Left renal cortex interstitium (tissue), 4 donors: ENCODE measurements at places on chromosomes 12 and 14. TPM values are rescaled to one million over a fixed set of nuclear protein-coding genes. Genes with fewer than 3 reads are reported as not detected.
A peak's percentile ranks its signal among the peaks of the same experiment; 100 is the strongest.

DNA sequence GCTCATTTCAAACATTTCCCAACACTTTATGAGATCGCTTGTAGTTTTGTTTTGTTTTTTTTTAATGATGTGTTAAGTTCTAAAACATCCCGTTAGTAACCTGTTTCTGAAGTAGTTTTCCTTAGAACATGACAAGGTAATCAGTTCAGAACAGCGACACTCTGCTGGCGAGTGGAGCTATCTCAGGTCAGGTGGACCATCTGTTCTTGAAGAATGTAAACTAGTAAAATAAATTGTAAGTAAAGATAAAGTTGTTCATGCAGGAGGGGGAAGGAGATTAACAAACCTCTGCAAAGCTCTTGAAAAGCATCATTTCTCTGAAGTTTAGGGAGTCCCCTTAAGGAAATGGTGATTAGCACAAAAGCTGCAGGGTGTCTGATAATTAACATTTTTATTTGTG is 71.9 kb upstream of the DACT1 start:
- DNase-seq: no peak

The RAD51B gene
- 10.9 TPM for polyA plus RNA-seq

DNA sequence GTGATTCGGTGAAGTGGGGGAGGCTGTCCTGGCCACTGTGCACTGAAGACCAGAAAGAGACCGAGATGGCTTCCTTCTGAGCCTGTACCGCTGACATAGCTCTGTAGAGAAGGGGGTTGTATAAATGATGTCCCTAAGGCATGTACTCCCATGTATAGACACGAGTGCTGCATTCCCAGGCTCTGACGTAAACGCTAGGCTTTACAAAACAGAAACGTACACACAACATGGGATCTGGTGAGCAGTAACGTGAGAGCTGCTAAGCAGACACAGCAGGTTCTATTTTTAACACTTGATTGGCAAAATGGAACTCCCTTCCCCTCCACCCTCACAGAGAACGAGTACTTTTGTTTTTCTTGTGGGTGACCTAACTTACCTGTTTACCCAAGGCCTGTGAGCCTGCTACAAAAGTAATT is 35.9 kb downstream of the ACADS start:
- DNase-seq: peak; percentile 78

The AQP2 gene
- polyA plus RNA-seq: 113 TPM

GRCh38 chr12:77232045-77232444 is 166.7 kb upstream of the E2F7 start:
- DNase-seq: no peak

- DNase-seq: no peak
Observed at GRCh38 chr14:68139431-68140075, 320.0 kb downstream of the RAD51B start.

GRCh38 chr14:72610831-72611200 is 283.1 kb downstream of the DPF3 start:
- DNase-seq: no peak

DNA sequence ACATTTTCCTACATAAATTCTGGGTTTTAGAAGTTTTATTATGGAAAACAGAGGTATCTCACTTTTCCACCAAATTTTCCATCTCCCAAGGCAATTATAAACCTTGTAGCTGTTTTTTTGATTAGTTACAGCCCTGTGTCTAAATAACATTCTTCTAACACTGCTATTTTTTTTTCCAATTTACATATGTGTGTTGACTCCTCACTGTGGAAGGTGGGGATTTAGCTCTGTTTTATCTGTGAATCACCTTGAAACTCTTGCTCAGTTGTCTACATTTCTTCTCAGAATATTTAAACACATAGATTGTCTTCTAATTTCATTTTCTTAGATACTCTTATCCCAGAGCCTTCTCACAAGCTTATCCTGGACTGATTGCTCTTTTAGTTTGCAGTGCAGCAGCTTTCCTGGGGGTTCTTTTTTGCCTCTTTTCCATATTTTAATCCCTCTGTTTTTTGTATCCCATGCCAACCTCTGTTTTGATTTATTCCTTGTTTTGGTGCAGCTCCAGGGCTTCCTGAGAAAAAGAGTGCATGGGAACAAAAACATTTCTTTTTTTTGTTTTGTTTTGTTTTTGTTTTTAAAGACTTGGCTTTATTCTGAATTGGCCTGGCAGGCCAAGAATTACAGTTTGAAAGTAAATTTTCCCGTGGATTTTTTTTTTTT is 36.7 kb downstream of the TBC1D15 start:
- DNase-seq: no peak

The RNASE2 gene
- polyA plus RNA-seq: 1.3 TPM

- DNase-seq: no peak
Observed at GRCh38 chr12:131832321-131833231, 4.4 kb downstream of the MMP17 start.

DNA sequence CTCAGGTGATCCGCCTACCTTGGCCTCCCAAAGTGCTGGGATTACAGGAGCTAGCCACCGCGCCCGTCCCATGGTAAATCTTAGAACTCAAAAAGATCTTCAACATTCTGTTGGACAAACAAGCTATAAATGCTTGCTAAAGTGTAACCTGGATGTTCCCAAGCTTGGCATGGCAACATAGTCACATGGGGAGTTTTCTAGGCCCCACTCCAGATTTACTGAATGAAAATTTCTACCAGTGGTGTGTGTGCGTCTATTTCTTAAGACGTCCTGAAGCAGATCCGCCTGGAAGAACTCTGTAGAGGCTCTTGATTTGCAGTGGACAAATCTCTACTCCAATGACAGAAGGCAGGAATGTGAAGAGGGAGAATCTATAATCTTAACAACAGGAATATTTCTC is 59.9 kb downstream of the ZFYVE21 start:
- no peak for DNase-seq

The GPR135 gene
- 3.3 TPM for polyA plus RNA-seq

The RTL1 gene
- polyA plus RNA-seq: 0.03 TPM

The SERPINA3 gene
- polyA plus RNA-seq: not detected

GRCh38 chr12:6635375-6635855 is 344 bp downstream of the LPAR5 start:
- DNase-seq: no peak

The KLHL33 gene
- 0.44 TPM for polyA plus RNA-seq
